ENCODE measurements at places on chromosomes 11 and 22.

DNA sequence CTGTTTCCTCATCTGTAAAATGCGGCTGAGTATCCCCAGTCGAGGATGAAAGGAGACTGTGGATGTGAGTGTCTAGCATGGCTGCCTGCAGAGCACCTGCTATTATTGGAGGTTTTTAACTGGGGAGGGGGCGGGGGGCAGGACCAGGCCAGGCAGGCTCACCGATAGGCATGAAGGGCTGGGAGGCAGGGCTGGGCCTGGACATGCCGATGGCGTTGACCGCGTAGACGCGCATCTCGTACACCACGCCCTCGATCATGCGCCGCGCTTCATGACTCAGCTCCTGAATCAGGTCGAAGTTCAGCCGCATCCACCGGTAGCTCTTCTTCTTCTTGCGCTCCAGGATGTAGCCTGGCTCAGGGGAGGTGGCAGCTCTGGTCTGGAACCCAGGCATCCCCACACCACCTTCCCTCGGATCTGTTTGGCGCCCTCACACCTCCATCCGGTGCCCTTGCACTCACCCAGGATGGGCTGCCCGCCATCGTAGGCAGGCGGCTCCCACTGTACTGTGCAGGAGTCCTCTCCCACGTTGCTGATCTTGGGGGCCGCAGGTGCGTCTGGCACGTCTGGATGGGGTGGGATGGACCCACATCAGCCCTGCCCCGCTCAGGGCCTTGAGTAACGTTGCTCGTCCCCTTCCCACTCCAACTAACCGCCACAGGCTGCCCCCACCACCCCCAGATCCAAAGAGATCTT, 15.1 kb downstream of the MYBPC3 start:
- no peak for DNase-seq

DNA sequence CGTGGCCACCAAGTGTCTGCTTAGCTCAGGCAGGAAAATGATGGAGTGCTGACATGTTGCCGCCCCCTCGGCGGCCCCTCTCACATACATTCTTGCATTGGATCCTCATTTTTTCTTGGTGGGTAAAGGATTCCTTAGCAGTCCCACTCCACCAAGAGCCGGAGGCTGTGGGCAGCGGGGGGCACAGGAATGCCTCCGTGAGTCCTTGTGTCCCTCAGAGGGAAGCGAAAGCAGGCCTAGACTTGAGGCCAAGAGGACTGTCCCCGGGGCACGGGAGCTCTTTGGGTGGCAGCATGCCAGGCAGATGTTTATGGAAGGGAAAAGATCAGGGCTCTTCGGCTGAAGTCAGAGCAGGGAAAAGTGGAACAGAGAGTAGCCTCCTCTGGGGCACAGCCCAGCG, 21.6 kb downstream of the LRFN4 start:
- DNase-seq = no peak

GRCh38 chr11:95908826-95909225, 15.1 kb downstream of the MTMR2 start:
- no peak for DNase-seq

DNA sequence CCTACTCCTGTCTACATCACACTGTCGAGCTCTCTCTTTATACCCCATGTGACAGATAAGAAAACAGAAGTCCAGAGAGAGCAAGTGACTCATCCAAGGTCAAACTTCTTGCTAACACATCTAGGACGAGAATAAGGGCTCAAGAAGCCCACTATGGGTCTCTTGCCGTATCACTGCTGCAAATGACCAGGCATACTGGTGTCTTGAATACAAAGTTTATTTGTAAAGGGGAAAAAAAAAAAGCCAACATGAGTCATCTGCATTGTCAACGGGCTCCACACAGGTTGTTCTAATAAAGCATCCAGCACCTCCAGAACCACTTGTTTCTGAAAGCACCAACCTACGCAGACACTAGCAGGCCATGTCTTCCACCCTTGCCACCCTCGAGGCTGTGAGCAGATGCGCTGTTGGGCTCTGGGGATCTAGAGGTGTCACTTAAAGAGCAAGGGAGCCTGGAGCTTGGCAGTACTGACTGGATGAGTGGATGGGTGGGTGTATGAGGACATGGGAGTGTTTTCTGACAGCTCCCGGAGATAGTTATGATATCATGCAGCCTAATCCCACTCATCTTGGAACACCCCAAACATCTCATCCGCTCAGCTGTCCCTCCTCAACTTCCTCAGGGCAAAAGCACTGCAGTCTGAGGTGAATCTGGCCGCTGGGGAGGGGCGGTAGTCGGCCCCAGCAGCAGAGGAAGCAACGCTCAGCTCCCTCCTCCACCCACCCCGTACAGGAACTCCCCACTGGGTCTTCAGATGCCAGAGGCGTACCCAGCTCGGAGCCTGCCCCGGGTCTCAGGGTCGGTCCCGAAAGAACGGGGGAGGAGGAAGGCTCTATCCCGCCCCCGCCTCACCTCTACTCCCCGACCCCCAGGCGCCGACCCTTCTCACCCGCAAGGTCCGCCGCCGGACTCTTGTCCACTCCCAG, 1.0 kb downstream of the SMCO4 start:
- peak; percentile 48 for DNase-seq

DNA sequence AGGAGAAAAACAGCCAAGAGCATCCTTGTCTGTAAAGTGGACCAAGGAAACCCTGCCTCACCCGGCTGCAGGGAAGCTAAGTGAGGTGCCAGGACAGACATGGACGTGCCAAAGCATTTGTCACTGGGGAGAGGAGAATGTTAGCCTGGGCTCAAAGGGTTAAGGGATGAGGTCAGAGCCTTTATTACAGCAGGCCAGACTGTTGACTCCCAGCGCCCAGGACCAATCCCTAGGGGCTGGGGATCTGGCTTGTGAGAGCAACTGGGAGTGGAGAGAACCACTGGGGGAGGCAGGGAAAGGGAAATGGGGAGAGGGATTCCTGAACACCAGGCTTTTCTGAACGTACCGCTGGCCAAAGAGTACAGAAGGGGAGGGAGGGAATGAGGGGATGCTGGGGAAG, 2.6 kb downstream of the CHRM1 start:
- no peak for DNase-seq

- DNase-seq = no peak
Observed at GRCh38 chr11:24593332-24593731, 96.5 kb downstream of the LUZP2 start.

DNA sequence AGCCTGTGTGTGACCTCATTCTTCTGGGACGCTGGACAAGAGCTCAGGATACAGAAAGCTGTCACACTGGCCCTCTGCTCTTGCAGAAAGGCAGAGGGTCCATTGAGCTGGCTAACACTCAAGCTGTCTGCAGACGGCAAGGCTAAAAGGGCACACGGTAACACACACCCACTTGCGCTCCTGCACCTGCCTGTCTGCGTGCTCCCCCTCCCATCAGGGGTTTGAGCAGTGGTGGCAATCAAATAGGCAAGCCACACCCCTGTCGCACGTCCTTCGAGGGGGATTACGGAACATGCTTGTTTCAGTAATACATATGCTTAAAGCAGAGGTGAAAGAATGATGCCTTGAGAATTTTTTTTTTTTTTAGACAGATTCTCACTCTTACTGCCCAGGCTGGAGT, 7.1 kb upstream of the QSER1 start:
- no peak for DNase-seq

- no peak for DNase-seq
Observed at GRCh38 chr11:124454552-124454951, 9.1 kb upstream of the OR8B8 start.

DNA sequence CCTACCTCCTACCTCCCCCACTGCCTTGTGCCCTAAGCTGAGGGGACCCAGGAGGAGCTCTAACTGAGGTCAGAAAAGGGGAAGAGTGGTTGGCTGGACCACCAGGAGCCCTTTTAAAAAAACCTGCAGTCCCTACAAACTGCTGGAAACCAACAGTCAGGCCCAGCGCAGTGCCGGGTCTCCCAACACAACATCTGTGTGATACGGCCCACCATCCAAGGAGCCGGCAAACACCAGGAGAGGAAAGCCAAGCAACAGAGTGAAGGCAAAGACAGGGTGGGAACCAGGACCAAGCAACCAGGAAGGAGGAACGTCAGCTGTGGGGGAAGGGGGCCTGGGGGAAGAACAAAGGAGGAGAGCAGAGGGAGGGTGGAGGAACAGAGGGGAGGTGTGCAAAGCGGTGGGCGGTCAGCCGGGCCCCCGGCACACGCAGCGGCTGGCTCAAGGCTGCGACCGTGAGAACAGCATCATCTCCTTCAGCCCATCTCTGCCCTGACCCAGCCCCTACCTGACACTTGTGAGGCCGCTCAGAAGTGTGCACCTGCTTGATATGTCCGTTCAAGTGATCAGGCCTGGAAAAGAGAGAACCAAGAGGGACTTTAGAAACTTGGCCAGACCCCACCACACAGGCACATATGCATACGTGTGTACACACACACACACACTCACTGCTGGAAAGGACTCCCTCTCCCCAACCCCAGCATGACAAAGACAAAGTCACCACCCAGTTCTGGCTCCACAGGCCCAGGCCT, 3.6 kb downstream of the PATZ1 start:
- no peak for DNase-seq

DNA sequence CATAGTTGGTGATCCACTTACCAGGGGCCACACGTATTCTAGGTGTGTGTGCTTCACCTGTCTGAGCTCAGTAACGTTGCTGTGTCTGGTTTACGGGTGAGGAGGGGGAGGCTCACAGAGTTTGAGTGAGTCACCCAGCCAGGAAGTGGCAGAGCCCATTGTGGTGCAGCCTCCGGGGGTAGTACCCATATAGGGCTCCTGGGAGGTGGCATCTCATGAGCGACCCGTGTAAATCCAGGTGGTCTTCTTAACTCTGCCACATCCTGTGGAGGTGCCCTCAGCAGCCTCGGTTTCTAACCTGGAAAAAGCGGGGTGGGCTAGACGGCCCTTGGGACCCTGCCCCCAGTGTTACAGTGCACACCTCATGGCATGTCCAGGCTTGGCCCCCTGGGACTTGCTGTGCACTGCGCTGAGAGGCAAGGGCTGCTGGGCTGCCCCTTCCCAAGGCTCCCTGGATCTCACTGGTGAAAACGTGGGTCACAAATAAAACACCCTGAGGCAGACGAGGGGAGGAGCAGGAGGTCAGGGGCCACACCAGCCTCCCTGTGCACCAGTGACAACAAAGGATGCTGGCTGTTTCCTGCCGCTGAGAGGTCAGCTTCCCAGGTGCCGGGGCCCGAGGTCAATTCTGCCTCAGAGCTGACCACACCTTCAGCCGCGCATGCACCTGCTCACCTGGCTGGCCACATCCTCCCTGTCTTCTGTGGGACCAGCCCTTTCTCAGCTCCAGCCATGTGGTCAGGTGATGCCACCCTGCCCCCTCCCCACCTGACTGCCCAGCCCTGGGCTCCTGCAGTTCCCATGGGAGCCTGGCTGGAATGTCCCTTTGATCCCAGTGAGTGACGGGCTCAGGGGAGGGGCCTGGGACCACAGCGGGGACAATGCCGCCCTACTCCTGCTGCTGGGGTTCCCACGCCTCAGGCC, 305.1 kb downstream of the CTTN start:
- no peak for DNase-seq

- DNase-seq = no peak
Observed at GRCh38 chr11:118953265-118953664, 2.8 kb upstream of the UPK2 start.

DNA sequence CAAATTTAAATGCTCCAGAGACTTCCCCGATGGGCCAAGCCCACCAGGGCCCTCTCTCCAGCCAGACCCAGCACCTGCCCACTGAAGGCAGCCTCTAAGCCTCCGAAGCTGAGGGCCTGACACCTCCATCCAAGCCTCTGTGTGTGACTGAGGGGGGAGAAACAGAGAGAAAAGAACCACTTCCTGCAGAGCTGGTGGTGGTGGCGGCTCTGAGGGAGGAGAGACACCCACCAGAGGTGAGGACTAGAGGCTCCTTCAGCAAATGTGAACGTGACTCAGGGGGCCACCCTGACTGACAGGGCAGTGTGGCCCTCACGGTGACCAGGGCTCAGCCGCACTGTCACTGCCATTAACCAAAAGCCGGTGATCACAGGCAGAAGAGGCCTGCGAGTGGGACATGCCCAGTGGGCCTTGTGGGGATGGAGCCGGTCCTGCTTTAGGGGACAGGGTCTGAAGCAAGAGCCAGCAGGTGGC, 31.0 kb upstream of the CD5 start:
- DNase-seq = no peak

- DNase-seq = no peak
Observed at GRCh38 chr11:21556926-21557325, 636.0 kb upstream of the ANO5 start.

- no peak for DNase-seq
Observed at GRCh38 chr11:119340335-119341221, at the start of gene C1QTNF5. Gene C1QTNF5 (minus strand): TSS chr11:119340883. CDS start chr11:119340397, 486 bp downstream.

GRCh38 chr11:72454791-72455190, 20.5 kb upstream of the CLPB start:
- DNase-seq = no peak

DNA sequence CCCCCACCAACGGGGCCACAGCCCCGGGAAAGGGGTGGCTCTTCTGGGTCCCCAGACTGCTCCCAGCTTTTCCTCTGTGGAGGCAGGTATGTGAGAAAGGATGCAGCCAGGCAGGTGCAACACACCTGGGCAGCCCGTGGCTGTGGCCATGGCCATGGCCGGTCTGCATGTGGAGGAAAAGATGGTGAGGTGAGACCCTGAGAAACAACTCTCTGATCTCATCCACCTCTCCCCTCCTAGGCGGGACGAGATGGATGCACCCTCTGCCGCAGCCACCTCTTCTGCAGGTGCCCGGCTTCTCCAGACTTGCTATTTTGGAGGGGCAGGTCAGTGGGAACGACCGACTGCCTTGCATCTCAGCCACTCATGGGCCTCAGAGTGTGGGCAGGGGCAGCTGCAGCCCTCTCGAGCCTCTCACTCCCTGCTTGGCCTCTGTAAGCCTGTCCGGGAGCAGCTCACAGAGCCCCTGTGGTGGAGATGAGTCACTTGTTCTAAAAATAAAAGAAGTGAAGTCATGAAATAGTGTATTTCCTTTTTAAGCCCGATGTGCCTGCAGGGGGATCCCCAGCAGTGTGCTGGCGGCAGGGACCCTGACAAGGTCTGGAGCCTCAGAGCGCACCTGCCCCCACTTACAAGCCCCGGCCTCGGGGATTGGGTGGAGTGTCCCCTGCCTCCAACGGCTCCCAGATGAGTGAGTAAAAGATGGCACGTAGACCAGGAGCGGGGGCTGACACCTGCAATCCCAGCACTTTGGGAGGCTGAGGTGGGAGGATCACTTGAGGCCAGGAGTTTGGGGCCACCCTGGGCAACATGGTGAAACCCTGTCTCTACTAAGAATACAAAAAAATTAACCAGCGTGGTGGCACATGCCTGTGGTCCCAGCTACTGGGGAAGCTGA, 10.7 kb downstream of the SMIM38 start:
- DNase-seq = no peak

DNA sequence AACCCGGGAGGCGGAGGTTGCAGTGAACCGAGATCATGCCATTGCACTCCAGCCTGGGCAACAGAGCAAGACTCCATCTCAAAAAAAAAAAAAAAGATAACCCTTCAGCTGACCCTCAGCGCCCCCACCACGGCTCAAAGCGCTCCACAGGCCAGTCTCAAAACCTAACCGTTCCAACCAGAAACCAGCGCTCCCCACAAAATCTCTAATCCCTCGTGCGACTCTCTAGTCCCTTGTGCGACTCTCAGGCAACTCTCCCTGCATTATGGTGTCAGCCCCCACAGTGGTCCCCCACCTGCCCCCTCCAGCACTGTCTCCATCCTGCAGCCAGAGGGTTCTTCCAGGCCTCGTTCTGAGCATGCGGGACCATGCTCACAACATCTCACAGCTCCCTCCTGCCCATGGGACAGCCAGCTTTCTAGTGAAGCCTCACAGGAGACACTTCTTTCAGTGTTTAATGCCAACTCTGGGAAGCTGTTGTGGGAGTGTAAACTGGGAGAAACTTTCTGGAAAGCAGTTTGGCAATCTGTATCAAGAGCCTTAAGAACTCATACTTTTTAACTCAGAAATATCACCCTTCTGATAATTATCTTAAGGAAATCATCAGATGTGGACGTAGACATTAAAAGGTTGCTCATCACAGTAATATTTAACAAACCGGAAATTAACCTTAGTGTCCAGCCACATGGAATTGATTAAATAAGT, 4.2 kb upstream of the RASGRP2 start:
- no peak for DNase-seq
